ENCODE measurements at places on chromosomes 7 and 10.
A peak's percentile ranks its signal among the peaks of the same experiment; 100 is the strongest.

GRCh38 chr10:102117391-102118159, 2.6 kb downstream of the LDB1 start:
- DNase-seq, result peak; percentile 57

- no peak for DNase-seq
Measured at GRCh38 chr7:140042386-140042670, 20.4 kb downstream of the PARP12 start.

GRCh38 chr10:62442006-62442405, 67.8 kb downstream of the ZNF365 start:
- no peak for DNase-seq

DNA sequence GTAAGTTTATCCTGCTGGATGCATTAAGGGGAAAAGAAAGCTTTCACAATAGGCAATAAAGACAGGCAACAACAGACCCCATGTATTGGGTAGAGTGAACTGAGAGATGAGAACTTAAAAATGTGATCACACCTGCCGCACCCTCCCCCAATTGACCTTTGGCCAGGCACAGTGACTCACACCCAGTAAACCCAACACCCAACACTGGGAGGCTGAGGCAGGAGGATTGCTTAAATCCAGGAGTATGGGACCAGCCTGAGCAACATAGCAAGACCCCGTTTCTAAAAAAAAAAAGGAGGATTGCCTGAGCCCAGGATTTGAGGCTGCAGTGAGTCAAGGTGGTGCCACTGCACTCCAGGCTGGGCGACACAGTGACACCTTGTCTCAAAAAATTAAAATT, 86.9 kb downstream of the MPP7 start:
- DNase-seq, result no peak

GRCh38 chr7:42108803-42109528, 128.0 kb downstream of the GLI3 start:
- no peak for DNase-seq

DNA sequence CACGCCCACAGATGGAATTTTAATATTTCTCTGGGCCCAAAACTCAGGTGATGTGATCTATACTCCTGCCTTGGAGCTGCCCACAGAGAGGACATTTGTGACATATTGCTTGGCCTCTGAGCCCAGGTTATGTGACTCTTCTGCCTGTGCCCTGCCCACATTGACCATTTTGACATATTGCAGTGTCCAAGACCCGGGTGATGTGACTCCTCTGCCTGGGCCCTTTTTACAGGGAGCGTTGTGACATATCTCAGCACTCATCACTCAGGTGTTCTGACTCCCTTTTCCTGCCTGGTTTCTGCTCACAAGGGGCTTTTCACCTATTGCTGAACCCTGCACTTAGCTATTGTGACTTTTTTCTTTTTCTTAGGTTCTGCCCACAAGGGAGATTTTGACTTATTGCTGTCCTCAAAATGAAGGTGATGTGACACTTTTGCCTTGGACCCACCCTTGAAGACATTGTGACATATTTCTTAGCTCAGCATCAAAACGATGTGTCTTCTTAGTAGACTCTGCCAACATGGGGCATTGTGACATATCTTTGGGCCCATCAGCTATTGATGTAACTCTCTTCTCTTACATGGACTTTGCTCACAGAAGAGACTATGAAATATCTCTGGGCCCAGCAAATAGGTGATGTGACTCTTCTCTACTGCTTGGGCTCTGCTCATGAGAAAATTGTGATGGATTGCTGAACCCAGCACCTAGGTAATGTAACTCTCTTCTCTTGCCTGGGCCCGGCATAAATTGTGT, 11.0 kb upstream of the ZNF107 start:
- DNase-seq, result no peak

GRCh38 chr10:29857843-29858701, 201.3 kb downstream of the JCAD start:
- DNase-seq, result no peak

- no peak for DNase-seq
Measured at GRCh38 chr10:71394926-71395562, 1.7 kb upstream of the CDH23 start.

DNA sequence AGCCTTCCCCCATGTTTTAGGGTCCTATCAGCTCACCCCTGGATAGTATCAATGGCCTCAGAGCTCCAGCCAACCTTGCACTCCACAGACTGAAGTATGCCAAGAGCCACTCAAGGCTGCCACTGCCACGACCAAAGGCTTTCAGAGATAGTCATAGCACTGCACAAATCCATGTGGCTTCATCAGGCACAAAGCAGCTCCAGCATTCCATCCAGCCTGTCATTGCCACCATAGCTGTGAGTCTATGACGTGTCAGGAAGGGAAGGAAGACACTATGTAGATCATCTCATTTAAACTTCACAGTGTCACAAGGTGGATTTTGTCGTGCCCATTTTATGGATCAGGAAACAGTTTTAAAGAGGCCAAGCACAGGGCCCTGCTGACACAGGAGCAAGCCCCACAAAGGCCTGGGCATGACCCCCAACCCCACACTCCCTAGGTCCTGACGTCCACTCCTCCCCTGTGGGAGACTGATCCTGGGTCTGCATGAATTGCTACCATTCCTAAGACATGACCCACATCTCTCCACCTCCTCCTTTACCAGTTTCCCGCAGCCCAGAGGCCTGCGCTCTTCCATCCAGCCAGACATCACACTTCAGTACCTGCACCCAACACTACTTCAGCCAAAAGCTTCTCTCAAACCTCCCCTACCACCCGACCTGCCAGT, 119.4 kb downstream of the DIP2C start:
- DNase-seq, result no peak

DNA sequence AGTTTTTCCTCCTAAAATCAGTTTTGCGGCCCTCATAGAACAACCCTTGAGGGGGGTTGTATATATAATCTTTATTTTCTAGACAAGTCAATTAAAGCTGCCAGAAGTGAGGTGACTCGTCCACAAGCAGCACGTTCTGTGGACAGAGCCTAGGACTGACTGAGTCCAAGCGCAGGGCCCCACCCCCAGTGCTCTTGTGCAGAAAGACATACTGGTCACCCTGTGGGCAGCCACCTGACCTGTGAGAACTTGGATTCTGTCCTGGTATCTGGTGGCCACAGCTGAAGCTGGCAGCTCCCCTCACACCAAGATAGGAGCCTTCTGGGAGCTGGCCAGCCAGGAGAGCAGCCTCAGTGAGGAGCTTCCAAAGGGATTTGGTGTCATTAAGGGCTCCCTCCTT, 89.3 kb downstream of the GRK5 start:
- no peak for DNase-seq

- no peak for DNase-seq
Measured at GRCh38 chr7:51242881-51243518, 73.6 kb downstream of the COBL start.

DNA sequence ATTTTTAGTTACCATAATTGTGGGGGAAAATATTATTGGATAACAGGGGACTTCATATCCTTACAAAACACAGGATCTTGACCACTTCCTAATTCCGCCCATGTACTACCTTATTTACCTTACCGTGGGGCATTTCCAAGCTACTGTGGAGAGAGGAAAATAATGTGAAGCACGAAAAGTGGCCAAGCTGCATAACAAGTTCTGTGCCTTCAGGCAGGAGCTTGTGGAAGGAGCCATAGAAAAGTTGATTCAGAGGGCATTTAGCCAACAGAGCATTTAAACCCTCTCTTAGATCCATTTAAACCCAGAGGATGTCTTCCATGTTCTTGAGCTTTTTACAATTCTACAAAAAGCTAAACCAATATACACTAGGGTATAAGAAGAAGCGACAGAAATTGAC, 41.6 kb downstream of the DNAJB9 start:
- no peak for DNase-seq

GRCh38 chr10:116278846-116279245, 5.8 kb upstream of the GFRA1 start:
- DNase-seq, result no peak

All from CD4-positive, alpha-beta T cell treated with Interleukin-4 for 4 hours (primary cell).